Effector memory CD4-positive, alpha-beta T cell (primary cell): ENCODE measurements at places on chromosomes 7 and 10.
A peak's percentile ranks its signal among the peaks of the same experiment; 100 is the strongest.

GRCh38 chr10:78046711-78047269, 13.1 kb downstream of the RPS24 start:
- H3K4me3 ChIP-seq = no peak overlapping the region
- no peaks in the 10 kb centered on the region for H3K4me1 ChIP-seq
- H3K27me3 ChIP-seq = no peaks in the 10 kb centered on the region
- no peak overlapping the region for H3K27ac ChIP-seq
- DNase-seq = no peak

- H3K27ac ChIP-seq = no peak overlapping the region
- H3K4me1 ChIP-seq = no peaks in the 10 kb centered on the region
- DNase-seq = no peak
- no peak overlapping the region for H3K4me3 ChIP-seq
- H3K27me3 ChIP-seq = no peaks in the 10 kb centered on the region
Measured at GRCh38 chr7:27314111-27314510, 71.5 kb downstream of the EVX1 start.

DNA sequence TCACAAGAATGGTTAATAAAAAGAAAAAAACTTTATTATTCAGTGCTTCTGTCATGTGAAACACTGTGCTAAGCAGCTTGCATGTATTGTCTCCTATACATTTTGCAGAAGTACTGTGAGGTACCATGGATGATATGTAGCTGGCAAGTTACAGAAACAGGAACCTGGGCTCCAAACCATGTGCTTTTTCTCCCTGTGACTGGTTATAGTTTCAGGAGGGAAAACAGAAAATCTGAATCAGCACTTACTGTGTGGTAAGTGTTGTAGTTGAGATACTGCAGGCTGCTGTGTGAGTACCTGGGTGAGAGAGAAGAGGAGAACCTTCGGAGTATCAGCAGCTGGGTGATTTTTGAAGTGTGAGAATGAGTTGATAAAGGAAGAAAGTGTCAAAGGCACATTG, 285.0 kb downstream of the SUGCT start:
- H3K27ac ChIP-seq = no peak overlapping the region
- no peaks in the 10 kb centered on the region for H3K36me3 ChIP-seq
- no peaks in the 10 kb centered on the region for H3K4me1 ChIP-seq
- H3K27me3 ChIP-seq = no peaks in the 10 kb centered on the region

GRCh38 chr10:110505130-110505770, 7.5 kb downstream of the DUSP5 start:
- H3K4me1 ChIP-seq = peaks cover 44% of the 10 kb centered on the region
- H3K27ac ChIP-seq = peak overlapping the region; percentile 76
- no peak overlapping the region for H3K4me3 ChIP-seq
- H3K36me3 ChIP-seq = peaks cover 32% of the 10 kb centered on the region

DNA sequence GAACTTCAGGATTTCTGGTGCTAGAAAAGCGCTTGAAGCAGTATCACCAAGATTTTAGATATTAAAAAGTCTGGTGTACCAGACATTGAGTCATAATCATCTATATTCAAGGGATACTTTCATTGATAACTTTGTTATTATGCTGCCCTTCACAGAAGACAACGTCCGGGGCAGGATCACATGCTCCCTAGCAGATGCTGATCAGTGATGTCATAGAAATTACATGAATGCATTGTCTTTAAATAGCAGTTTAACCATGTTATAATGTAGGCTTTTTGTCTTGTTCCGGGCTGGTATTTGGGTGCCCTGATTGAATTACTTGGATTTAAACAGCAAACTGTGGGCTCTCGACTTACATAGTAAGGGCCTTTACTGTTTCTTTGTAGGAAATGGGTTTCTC, 54.0 kb downstream of the VWA2 start:
- no peak for DNase-seq
- no peaks in the 10 kb centered on the region for H3K27me3 ChIP-seq
- H3K4me1 ChIP-seq = no peaks in the 10 kb centered on the region
- no peak overlapping the region for H3K27ac ChIP-seq

GRCh38 chr7:2109936-2110609, 122.7 kb downstream of the MAD1L1 start:
- no peak for DNase-seq
- no peaks in the 10 kb centered on the region for H3K27me3 ChIP-seq
- no peak overlapping the region for H3K4me3 ChIP-seq
- H3K4me1 ChIP-seq = no peaks in the 10 kb centered on the region
- H3K27ac ChIP-seq = no peak overlapping the region

GRCh38 chr10:75335983-75336382, 65.6 kb downstream of the ZNF503 start:
- no peaks in the 10 kb centered on the region for H3K36me3 ChIP-seq
- no peaks in the 10 kb centered on the region for H3K4me1 ChIP-seq
- no peak overlapping the region for H3K27ac ChIP-seq

- DNase-seq = no peak
- H3K4me3 ChIP-seq = no peak overlapping the region
- no peaks in the 10 kb centered on the region for H3K27me3 ChIP-seq
- peaks cover 12% of the 10 kb centered on the region for H3K4me1 ChIP-seq
- no peaks in the 10 kb centered on the region for H3K36me3 ChIP-seq
Measured at GRCh38 chr7:1735806-1736483, 65.9 kb downstream of the ELFN1 start.

GRCh38 chr10:78656417-78657162, 412.2 kb upstream of the ZMIZ1 start:
- no peaks in the 10 kb centered on the region for H3K27me3 ChIP-seq
- H3K4me3 ChIP-seq = no peak overlapping the region
- H3K4me1 ChIP-seq = no peaks in the 10 kb centered on the region
- DNase-seq = no peak
- H3K27ac ChIP-seq = no peak overlapping the region
- no peaks in the 10 kb centered on the region for H3K36me3 ChIP-seq

DNA sequence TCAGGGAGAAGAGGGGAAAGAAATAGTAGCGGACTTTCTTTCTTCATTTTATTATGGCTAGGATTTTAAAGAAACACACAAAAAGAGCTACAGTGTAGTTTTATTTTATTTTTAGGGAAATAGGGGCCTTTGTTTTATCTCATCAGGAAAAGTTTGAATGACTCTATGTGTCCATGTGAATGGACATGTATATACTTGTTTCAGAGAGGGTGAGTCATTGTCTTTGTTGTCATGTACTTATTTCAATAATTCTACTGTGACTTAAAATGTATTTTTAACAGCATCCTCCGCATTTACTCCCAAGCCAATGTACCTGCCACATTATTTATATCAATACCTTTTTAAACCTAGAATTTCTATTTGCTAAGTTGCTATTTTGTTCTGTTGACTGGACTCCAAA, 569.5 kb downstream of the SORCS3 start:
- H3K36me3 ChIP-seq = no peaks in the 10 kb centered on the region
- no peaks in the 10 kb centered on the region for H3K27me3 ChIP-seq
- H3K27ac ChIP-seq = no peak overlapping the region
- no peak overlapping the region for H3K4me3 ChIP-seq
- no peak for DNase-seq
- H3K4me1 ChIP-seq = no peaks in the 10 kb centered on the region

DNA sequence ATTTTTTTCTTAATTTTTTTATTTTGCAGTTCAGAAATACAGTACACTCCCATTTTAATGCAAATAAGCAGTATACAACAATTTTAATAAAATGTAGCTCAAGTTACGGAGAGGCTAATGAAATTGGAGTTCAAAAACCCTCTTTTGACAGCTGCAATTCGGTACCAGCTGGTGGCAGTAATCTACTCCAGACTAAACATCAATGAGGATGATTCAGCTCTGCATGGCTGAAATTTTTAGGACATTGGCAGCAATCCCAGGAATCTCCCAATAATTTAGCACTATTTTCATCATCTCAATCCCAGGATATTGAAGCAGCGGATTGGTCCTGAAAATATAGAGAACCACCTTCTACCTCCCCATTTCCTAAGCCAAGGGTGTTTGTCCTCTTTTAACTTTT, 278.8 kb downstream of the CACNA2D1 start:
- H3K36me3 ChIP-seq = no peaks in the 10 kb centered on the region
- H3K4me1 ChIP-seq = no peaks in the 10 kb centered on the region
- no peak for DNase-seq
- no peak overlapping the region for H3K27ac ChIP-seq
- H3K27me3 ChIP-seq = no peaks in the 10 kb centered on the region
- no peak overlapping the region for H3K4me3 ChIP-seq

DNA sequence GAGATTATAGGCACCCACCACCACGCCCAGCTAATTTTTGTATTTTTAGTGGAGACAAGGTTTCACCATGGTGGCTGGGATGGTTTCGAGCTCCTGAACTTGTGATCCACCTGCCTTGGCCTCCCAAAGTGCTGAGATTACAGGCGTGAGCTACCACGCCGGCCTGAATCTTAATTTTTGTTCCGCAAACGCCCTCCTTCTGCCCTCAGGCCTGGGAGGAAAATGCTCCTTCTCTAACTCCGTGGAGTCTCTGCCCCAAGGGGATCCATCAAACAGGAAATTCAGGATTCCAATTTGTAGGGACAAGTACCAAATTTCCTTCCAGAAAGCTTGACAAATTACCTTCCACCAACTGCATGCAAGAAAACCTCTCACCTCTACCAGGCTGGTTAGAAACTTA, 43.2 kb downstream of the RBAK start:
- no peak for DNase-seq
- no peaks in the 10 kb centered on the region for H3K27me3 ChIP-seq
- no peak overlapping the region for H3K4me3 ChIP-seq
- no peaks in the 10 kb centered on the region for H3K4me1 ChIP-seq

- no peak for DNase-seq
- H3K4me1 ChIP-seq = no peaks in the 10 kb centered on the region
- no peak overlapping the region for H3K4me3 ChIP-seq
- H3K36me3 ChIP-seq = no peaks in the 10 kb centered on the region
- H3K27ac ChIP-seq = no peak overlapping the region
Measured at GRCh38 chr10:11563936-11564335, 47.5 kb downstream of the USP6NL start.

DNA sequence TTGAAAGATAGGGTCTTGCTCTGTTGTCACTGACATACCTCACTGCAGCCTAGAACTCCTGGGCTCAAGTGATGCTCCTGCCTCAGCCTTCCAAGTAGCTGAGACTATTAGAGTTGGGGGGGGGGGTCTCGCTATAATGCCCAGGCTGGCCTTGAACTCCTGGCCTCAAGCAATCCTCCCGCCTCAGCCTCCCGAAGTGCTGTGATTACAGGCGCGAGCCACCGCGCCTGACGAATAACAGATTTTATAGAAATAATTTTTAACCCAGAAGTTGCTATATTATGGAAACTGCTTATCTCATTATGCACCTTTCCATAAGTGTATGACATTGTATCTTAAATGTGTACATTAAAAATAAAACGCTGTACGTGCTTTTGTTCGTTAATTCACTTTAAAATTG, 846 bp downstream of the ANKRD26 start:
- H3K27me3 ChIP-seq = no peaks in the 10 kb centered on the region
- H3K27ac ChIP-seq = peak overlapping the region; percentile 88
- DNase-seq = no peak
- peaks cover 9% of the 10 kb centered on the region for H3K4me1 ChIP-seq
- peak overlapping the region; percentile 89 for H3K4me3 ChIP-seq

GRCh38 chr7:148633761-148634160, 43.2 kb downstream of the C7orf33 start:
- DNase-seq = no peak
- H3K27me3 ChIP-seq = no peaks in the 10 kb centered on the region
- H3K4me1 ChIP-seq = peaks cover 13% of the 10 kb centered on the region
- H3K27ac ChIP-seq = no peak overlapping the region
- no peaks in the 10 kb centered on the region for H3K36me3 ChIP-seq
- H3K4me3 ChIP-seq = no peak overlapping the region

DNA sequence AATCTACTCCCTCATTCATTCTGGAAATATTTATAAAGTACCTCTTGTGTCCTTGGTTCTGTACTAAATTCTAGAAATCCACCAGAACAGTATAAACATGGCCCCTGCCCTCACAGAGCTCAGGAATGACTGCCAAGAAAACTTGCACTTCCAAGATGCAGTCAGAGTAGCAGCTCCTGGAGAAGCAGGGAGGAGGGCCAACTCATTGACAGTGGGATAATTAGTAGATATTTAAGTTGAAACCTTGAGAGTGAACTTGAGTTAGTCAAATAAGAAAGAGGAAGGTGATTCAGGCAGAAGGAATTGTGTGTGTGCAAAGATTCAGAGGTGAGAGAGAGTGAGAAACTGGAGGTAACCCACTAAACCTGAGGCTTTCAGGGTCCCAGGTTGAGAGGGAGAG, 182.2 kb upstream of the INHBA start:
- H3K36me3 ChIP-seq = no peaks in the 10 kb centered on the region
- H3K27ac ChIP-seq = no peak overlapping the region
- no peaks in the 10 kb centered on the region for H3K4me1 ChIP-seq
- H3K4me3 ChIP-seq = no peak overlapping the region

DNA sequence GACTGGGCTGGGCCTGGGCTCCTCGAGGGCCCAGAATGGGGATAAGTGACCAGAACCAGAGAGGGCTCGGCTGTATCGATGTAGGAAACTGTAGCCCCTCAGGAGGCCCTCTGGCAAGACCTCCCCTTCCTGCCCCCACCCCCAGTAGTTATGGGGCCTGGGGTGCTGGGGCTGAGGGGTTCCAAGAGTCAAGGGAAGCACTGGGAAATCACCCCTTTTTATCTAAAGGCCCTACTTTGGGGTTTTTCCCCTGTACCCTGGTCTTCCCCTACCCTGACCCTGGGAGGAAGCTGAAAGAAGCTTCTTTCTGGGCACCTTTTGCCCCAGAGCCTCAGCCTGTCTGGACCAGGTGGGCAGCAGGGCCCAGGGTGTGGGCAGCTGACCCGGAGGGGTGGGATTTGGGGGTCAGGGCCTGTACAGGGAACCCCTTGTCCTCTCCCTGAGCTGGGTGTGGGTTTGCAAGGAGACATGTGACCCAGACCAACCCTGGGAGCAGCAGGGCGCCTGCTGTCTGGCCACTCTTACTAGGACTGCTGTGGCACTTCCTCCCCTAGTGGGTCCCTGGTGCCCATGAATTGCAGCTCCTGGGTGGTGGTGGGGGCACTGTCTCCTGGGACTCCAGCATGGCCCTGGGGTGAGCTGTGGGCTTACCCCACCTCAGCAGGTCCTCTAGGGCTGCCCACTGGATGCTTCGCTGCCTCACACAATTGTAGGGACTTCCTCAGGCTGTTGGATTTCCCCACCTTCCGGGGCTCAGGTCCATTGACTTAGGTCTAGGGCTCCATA, 1.5 kb downstream of the IRF5 start:
- H3K27ac ChIP-seq = peak overlapping the region; percentile 70
- no peaks in the 10 kb centered on the region for H3K27me3 ChIP-seq
- no peaks in the 10 kb centered on the region for H3K36me3 ChIP-seq
- peak overlapping the region; percentile 42 for H3K4me3 ChIP-seq
- peaks cover 29% of the 10 kb centered on the region for H3K4me1 ChIP-seq
- DNase-seq = no peak

DNA sequence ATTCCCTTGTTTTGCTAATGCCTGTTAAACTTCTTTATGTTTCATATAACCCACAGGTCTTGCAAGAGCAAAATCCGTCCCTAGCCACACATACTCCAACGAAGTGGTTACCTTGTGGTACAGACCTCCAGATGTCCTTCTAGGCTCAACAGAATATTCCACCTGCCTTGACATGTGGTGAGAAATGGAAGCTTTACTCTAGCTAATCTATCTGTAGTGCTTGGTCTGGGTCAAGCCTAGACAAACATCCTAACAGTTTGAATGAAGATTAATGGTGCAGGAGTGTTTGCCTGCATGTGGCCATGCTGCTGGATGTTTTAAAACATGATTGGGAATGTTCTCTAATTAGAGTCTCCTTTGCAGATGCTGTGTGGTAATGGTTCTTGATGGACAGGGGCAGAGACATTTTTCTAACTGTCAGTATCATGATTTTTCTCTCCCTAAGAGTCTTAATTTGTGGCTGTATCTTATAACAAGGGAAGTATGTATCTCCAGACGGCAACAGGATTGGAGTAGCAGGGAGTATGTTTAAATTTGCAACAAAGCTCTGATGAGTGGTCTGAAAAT, 308.5 kb upstream of the FZD1 start:
- H3K27ac ChIP-seq = no peak overlapping the region
- H3K4me1 ChIP-seq = no peaks in the 10 kb centered on the region
- H3K27me3 ChIP-seq = no peaks in the 10 kb centered on the region
- no peaks in the 10 kb centered on the region for H3K36me3 ChIP-seq
